Activated T-cell treated with anti-CD3 and anti-CD28 coated beads for 4 hours (primary cell): ENCODE measurements at places on chromosomes 12 and 14.
A peak's percentile ranks its signal among the peaks of the same experiment; 100 is the strongest.

DNA sequence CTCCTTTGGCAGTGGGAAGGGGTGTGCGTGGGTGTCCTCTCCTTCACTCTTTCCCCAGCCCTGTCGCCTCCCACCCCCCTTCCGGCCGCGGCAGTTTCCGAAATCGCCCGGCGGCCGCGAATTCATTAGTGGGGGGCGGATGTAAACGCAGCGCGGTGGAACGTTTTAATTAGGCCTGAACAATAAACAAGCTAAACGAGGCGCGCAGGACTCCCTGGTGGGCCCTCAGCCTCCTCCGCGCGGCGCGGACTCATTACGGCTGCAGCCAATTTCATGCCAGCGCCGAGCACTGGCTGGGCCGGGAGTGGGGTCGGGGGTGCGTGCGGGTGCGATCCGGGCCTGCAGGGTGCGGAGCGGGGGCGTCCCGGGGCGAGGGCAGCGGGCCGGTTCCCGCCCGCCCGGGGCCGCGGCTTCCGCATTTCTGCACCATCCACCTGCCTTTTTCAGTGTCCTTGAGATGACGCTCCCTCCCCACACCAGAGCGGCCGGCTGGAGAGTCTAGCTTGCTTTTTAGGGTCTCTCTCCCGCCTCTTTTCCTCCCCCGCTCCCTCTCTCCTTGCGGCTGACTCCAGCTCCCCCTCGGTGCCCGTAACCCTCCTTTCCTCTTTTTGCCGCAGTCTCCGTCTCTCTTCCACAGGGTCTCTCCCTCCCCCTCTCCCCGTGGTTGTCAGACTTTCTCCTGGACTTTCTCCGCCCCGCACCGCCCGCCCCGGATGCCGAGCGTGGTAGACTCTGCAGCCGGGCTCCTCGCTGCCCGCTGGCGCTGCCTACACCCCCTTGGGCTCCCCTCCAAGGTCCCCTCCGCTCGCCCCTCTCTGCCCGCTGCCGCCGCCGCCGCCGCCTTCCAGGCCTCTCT, at the start of gene CISTR:
TSS of gene CISTR (minus strand) at position 644 of the 856 bp plus-strand sequence.
- no peak for DNase-seq

- no peak for DNase-seq
Measured at GRCh38 chr12:49933796-49934195, 16.7 kb upstream of the AQP2 start.

GRCh38 chr12:53743266-53744129, 8.3 kb downstream of the CISTR start:
- DNase-seq, result peak; percentile 58

GRCh38 chr12:88914967-88915366, 334.7 kb upstream of the KITLG start:
- DNase-seq, result no peak

DNA sequence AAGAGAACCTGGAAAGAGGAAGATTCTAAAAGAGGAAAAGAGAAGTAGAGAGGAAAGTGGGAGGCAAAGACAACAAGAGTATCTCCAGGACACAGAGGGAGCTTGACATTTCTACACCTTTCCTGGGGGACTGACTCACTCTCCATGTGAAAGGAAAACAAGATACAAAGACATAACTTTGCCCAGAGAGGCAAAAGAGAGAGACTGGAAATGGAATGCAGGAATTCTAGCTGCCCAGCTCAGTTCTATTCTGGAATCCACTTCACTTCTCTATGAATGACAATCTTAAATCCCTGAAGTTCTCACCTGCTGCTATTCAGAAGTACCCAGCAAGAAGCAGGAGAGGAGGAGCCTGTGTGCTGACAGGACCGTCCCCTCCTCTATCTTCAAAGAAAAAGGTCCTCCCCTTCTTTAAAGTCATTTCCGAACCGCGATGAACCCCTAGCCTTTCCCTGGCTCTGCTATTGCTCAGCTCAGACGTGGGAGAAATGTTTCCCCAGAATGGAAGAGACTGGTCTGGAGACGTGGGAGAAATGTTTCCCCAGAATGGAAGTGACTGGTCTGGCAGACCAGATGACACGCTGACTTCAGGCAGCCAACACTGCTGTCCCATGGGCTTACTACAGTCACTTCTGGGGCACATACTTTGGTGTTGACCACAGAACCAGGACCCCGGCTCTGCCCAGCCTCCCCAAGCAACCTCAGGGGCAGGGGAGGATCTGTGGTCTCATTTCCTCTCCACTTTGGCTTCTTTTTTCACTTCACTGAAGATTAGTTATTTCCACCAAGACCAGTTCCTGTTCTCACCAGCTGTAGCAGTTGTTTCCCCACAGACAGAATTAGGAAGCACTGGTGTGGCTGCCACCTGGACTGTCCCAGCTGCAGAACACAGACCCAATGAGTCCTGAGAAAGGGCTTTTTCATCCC, 8.3 kb downstream of the FMNL3 start:
- DNase-seq, result no peak

GRCh38 chr12:18782827-18783226, 44.9 kb downstream of the CAPZA3 start:
- no peak for DNase-seq

DNA sequence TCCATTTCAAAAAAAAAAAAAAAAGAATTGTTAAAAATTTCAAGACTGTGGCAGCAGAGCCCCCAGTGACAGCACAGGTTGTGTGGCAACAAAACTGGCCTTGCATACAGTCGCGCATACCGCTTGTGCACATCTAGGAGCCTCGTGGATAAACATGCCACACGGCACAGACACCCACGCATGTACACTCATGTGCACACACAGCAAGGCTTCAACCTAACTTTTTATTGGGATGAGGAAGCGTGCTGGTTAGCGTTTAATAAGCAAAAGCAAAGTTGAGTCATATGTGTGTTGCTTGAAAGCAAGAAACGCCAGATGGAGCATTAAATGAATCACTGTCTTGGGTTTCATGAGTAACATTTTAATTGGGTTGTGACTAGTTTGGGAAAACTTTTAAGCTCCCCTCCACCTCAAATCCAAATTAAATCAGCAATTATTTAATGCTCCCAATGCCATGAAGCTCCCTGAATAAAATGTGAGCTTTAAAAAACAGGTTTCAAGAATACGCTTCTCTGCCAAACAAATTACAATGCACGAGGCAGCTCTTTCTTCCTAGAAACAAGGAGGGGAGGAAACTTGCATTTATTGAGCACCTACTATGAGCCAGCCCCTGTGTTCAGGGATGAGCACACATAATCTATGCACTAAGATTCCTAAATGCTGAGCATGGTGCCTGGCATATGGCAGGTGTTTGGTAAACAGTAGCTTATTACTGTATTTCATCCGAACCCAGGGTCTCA, 35.7 kb upstream of the EML1 start:
- no peak for DNase-seq

DNA sequence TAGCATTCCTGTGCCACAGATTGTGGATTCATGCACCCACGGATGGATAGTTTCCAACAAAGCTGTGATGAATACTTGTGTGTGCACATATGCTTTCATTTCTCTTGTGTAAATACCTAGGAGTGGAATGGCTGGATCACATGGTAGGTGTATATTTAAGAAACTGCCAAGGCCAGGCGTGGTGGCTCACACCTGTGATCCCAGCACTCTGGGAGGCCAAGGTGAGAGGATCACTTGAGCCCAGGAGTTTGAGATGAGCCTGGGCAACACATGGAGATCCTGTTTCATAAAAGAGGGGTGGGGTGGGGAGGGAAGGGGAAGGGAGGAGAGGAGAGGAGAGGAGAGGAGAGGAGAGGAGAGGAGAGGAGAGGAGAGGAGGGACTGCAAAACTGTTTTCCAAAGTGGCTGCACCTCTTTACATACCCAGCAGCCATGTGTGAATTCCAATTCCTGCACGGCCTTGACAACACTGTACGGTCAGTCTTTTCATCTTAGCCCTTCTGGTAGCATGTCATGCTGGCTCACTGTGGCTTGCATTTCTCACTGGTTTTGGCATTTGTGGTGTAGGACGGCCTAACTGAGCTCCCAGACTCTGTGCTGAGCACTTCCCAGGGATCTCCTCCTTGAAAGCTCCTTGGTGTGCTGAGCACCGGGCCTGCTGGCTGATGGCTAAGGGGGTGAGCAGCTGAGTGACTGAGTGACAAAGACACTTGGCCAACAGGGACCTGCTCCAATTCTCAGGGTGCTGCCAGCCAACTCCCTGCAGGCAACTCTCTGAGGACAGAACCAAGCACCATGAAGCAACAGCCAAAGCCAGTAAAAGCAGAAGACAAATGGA, 27.9 kb downstream of the SYNE3 start:
- DNase-seq, result no peak

- DNase-seq, result no peak
Measured at GRCh38 chr12:128709660-128710059, 114.1 kb downstream of the SLC15A4 start.

DNA sequence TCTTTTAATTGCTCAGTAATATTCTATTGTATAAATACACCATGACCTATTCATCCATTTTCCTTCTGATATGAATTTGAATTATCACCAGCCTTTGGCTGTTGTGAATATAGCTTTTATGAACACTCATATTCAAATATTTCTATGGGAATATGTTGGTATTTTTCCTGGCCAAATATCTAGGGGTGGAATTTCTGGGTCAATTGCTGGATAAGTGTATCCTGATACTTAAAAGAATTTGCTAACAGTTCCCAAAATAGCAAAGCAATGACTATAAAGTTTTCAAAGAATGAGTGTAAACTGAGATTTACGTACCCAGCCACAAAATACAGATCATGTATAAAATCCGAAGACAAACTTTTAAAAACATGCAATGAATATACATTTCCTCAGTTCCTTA, 148.7 kb upstream of the CLEC14A start:
- DNase-seq, result no peak

DNA sequence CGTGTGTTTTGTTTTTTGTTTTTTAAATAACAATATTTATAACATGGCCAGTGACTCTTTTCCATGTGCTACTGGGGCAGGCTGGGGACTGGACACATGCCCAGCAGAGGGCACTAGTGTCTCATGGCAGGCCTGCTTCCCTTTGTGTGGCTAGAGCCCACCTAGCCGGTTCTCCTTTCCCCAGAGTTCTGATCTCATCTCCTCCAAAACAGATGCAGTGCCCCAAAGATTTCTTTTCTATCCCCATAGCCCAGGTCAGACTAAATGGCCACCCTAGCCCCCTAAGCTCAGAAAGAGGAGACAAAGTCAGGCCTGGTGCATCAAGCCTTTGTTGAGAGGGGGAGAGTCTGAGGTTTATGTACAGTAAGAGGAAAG, 21.2 kb downstream of the PRPF40B start:
- peak; percentile 79 for DNase-seq

DNA sequence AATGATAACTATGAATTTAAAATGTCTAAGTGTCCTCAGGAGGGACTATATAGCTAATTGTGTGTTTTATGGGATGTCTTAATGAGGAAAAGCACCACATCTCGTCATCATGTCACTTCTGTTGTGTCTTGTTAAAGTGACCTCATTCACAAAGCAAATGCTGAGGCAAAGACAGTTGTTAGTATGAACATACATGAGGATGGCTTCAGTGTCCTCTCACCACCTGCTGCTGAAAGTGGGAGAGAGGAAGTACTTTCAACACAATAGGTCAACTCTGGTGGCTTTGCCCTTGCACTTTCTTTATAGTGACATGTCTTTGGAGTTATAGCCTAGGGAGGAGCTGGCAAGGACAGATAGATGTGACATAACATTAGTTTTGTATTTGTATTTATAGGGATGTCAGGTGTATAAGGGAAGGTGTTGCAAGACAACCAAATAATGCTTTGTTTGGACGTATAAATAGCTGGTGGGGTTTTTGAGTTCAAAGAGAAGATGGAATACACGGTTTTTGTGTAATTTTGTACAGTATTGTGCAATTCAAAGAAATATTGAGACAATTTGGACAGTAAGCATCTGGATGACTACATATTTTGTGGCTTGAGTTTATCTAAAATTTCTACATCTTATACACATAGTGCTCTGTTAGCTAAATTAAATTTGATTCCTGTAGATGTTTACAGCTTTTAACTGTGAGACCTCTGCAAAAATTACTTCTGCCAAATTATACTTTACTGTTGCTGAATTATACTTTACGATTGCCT, 131.7 kb upstream of the ATP2B1 start:
- DNase-seq, result no peak

GRCh38 chr14:103113303-103113702, 10.0 kb upstream of the TNFAIP2 start:
- no peak for DNase-seq
